NCI-H1694 treated with DMSO at 0.1 percent for 48 hours (cell line): ENCODE measurements at places on chromosomes 7 and 10.

DNA sequence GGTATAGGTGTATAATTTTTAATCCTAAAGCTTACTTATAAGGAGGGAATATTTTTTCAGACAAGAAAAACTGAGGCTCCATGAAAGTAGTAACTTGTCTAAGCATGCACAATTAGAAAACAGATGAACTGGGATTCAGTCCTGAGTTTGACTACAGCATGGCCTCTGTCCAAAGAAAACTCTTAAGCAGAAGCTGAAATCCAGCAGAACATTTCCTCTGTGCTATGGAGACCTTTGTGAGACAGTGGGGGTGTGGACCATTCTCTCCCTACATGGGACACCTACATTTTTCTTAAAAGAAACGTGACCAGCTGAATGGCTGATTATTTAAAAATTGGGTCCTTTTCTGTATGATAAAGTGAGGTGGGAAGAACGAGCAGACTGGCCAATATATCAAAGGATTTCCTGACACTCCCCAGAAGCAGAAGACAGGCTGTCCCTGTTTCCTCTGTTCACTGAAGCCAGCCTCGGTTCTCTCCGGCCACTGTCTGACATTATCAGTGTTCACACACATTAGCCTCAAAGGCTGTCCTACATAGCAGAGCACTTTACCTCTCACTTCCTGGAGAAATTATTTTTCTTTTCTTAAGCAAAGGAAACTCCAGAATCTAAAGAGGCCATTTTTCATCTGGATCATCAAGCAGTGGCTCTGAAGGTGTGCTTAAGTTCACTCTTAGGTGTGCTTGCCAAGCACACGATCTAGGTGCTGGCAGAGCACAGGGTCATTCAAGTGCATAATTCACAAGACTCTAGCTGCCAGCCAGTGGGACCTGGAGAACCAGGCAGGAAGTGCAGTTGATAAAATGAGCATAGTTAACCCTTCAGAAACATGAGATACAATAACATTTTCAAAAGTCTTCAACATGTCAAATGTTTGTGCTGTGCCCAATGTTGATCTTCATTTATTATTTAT lies 40.4 kb upstream of the KIAA1217 start:
- no peak for DNase-seq

DNA sequence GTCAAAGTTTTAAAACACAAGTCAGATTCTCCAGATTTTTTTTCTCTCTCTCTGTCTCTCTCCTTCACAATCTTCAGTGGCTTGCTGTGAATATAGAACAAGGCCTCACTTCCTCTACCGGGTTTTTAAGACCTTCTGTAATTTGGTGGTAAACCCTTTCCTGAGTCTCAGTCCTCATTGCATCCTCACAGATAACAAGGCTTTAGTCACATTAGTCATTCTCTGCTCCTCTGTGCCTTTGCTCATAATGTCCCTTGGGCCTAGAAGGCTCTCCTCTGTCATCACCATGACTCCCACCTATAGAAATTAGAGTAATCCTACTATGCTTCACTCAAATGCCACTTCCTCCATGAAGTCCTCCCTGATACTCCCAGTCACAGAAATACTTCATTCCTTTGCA lies 172.7 kb upstream of the HPS1 start:
- no peak for DNase-seq

GRCh38 chr7:93836116-93836515 lies 54.4 kb downstream of the TFPI2 start:
- no peak for DNase-seq

DNA sequence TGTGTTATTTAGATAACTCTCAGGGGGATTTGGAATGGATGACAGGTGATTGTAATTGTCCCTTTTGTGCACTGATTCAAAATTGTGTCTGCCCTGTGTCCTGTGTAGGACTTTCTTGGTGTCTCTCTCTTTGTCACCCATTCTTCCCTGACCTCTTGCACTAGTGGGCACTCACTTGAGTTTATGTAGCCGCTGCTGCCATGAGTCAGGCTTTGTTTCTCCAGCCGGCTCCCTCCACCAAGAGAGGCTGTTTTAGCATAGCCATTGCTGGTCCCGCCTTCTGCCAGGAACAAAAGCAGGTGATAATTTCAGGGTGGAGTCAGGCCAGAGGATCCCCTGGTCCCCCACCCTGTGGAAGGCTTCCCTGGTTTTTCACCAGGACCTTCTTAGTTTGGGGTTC lies 8.4 kb downstream of the COL17A1 start:
- DNase-seq = no peak

GRCh38 chr7:139643951-139644585 lies 120.6 kb downstream of the CLEC2L start:
- no peak for DNase-seq
